ENCODE measurements at places on chromosomes 16 and 17. TPM values are rescaled to one million over a fixed set of nuclear protein-coding genes. Genes with fewer than 3 reads are reported as not detected.

Gene HCRT
- total RNA-seq: not detected

Gene KRTAP1-5
- total RNA-seq: not detected

Gene MFAP4
- total RNA-seq: 92.8 TPM

Gene ABI3
- 11.4 TPM for total RNA-seq

Gene ITGB4
- 19.9 TPM for total RNA-seq

Gene CRAMP1
- 18.4 TPM for total RNA-seq

Gene SPATA22
- 0.45 TPM for total RNA-seq

GRCh38 chr17:28533091-28533807 lies 19.2 kb downstream of the UNC119 start:
- DNase-seq: no peak

- no peak for DNase-seq
These were observed 40.0 kb downstream of the MRM1 start for GRCh38 chr17:36641331-36641876.

DNA sequence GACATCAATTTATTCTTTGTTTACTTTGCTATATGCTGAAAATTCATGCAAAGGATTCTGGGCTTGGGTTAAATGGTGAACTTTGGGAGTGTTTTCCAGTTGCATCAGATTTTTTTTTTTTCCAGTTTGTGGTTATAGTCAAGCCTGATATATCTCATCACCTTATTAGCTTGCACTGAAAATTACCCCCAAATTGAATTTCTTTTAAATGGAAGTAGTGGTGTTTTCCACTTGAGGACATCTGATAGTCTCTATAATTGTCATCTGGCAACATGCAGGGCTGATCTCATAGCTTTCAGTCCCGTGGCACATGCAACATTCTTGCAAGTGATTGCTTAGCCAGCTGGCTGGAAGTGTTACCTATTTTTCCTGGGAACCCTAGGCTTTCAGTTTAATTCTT lies 4.7 kb upstream of the KRTAP3-1 start:
- no peak for DNase-seq

DNA sequence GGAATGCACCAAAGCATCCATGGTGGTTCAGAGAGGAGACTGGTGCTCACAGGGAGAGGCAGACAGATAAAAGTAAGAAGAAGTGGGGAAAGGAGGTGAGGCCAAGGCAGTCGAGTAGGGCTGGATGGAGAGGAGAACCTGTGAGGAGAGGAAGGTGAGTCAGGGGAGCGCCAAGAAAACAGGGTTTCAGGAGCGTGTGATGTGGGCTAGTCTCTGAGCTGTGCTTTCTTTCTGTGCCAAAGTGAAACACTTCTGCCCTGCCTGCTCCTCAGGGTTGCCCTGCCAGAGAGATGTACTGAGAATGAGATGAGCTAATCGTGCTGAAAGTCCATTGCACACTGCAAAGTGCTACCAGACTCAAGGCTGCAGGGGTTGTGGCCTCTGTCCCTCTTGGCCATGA lies 310.7 kb upstream of the CCL2 start:
- DNase-seq: no peak

DNA sequence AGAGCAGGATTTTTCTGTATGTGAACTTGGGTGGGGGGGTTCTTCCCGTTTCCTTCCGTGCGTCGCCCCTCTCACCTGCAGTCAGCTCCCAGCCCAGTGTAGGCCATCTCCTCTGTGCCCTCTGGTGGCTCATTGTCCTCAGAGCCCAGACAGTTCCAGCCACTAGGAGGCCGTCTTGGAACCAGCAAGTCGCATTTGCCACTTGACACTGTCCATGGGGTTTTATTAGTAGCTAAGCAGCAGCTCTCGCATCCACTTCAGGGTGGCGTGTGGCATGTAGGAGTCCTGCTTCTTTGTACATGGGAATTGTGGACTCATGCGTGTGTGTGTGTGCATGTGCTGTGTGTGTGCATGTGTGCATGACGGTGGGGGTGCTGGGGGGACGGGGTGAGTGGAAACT lies 74.0 kb downstream of the SEC14L1 start:
- no peak for DNase-seq

DNA sequence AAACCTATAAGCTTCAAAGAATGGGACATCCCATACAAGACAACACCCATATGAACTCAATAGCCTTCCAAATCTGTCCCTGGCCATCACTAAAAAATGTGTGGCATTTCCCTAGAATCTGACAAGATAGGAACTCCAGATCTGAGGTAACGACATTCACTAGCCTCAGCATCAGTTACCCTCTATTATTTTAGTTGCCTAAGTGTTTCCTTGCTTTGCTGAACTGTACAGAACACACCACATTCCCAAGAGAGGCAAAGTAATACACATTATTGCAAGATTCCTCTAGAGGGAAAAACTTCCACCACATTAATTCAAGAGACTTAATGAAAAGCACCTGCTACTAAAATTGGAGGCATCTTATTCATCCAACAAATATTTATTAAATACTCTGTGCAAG lies 5.0 kb downstream of the LSM12 start:
- no peak for DNase-seq

DNA sequence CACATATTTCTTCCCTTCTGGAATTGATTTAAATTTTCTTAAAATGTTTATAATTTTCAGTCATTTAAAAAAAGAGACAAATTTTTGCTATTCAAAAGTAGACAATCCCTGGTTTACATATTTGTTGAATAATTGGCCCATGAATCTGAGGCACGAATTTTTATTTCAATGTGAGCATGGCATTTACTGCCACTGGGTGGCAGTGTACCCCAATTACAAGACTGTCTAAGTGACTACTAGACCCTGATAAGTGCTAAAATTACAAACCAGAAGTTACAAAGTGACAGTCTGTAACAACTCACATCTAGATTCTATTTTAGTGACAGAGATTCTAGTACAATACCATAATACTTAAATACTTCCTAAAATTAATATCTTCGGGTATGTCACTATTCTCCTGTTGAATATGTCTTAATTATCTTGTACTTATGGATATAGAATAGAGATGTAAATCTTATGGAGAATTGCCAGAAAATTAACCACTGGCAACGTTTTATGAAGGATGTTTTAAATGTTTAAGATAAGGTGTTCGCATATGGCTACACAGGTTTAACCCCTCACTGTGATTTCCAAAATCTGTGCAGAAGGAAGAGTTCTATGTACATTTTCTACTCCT lies 235.8 kb downstream of the MAP2K4 start:
- DNase-seq: peak; percentile 45

DNA sequence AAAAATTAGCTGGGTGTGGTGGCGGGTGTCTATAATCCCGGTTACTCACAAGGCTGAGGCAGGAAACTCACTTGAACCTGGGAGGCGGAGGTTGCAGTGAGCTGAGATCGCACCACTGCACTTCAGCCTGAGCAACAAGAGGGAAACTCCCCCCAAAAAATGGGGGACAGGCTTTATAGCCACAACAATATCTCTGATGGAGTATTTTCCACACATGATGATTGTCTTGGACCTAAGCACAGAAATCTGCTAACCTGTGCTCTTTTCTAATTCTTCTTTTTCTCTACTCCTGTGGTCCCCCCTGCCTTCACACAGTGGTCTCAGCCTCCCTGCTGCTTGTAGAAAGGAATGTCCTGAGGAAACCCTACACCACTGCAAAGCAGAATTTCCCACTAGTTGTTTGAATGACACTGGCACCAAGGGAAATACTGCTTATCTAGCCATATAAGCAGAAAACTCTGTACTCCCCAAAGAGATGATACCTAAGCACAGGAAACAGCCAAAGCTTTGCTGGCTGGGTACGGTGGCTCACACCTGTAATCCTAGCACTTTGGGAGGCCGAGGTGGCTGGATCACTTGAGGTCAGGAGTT lies 117.6 kb downstream of the USP31 start:
- DNase-seq: no peak

- DNase-seq: no peak
These were observed 19.5 kb downstream of the MAP1LC3B start for GRCh38 chr16:87411375-87412271.

- DNase-seq: no peak
These were observed 4.9 kb upstream of the CDH1 start for GRCh38 chr16:68732042-68732680.

- no peak for DNase-seq
These were observed 15.3 kb upstream of the HEXD start for GRCh38 chr17:82402865-82403264.

GRCh38 chr17:21375757-21376080 lies 438 bp upstream of the KCNJ12 start:
- DNase-seq: no peak

- no peak for DNase-seq
These were observed 88.8 kb upstream of the TNRC6C start for GRCh38 chr17:77869665-77870132.

GRCh38 chr17:46943501-46944393 lies 20.8 kb downstream of the GOSR2 start:
- peak; percentile 62 for DNase-seq

DNA sequence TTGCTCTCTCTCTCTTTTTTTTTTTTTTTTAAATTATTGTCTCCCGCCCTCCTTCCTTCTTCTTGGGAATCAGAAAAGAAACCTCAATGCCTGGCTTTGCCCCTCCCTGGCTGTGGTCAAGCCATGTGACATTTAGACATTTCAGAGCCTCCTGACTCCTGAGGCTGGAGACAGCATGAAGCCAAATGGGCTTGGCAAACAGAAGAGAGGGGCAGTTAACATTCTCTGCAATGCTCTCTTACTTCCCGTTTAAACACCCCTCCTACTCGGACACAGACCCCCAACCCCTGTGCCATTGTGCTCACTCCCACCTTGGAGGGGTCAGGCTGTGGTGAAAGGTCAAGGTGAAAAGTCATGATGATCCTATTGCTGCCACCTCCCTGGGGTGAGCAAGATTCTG lies 14.7 kb upstream of the MEOX1 start:
- no peak for DNase-seq

- DNase-seq: peak; percentile 61
These were observed 3.4 kb downstream of the MNT start for GRCh38 chr17:2397247-2398171.

DNA sequence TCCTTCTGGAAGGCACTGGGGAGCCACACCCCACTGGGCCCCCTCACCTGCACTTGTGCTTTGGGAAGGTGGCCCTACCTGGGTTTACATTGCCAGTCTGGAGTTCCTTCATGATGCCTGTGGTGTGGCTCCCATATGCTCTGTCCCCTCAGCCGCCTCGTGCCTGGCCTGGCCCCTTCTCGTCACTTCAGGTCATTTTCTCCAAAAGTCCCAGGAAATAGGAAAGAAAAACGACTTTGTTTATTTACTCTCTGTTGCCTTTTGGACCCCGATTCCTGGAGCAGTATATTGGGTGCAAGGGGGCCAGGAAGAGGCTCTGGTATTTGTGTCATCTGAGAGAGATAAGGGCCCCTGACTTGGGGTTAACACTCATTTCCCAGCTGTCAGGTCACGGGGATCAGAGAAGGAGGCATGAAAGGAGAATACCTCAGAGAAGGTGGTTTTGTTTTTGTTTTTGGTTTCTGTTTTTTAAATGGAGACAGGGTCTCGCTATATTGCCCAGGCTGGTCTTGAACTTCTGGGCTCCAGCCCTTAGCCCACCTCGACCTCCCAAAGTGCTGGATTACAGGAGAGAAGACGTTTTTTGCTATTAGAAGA lies 4.7 kb downstream of the SOCS3 start:
- DNase-seq: peak; percentile 38

DNA sequence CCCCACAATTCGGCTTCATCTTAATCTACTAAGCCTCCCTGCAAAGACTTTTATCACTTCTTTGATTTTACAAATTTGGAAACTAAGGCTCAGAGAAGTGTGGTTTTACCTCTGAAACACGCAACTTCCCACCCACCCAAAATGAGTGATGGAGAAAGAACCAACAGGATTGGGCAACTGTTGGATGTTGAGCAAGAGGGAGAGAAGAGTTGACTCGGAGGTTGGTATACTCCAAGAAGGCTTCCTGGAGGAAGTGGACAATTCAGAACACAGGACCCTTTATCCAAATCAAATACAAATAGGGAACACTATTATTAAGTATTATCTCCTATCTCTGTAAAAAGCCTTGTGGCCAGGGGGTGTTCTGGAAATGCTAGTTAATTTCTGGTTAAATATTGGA lies 323.0 kb downstream of the C16orf95 start:
- DNase-seq: no peak

- DNase-seq: no peak
These were observed 33.6 kb upstream of the RAB11FIP4 start for GRCh38 chr17:31357839-31358394.

DNA sequence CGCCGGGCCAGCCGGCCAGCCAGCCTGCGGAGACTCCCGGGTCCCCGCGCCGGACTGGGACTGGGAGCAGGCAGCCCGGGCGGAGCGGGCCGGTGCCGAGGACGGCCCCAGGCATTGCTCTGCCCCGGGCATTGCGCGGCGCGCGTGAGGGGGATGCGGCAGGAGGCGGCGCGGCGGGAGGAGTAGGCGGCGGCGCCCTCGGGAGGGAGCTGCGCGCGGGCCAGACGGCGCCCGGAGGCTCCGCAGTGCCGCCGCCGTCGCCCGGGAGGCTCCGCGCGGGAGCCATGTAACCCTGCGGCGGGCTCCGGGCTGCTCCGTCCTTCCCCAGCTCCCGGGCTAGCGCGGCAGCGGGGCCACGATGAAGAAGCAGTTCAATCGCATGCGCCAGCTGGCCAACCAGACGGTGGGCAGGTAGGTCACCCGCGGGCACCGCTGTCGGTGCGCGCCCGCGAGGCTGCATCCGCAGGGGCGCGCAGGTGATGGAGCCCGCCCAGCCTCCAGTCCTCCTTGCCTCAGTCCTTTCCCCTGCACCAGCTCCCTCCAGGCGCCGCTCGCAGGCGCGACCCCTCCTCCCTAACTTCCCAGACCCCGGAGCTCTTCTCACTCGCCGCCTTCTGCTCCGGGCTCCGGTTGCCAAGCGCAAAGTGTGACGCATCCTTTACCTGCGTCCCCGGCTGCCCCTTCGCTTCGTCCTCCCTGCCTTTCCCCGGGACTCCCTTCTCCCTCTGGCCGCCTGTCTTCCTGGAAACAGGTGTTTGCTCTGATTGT lies at the start of gene ARHGAP44:
Gene ARHGAP44 (plus strand): TSS at position 18 of the 768 bp plus-strand sequence. CDS start 341 bp downstream, at position 359.
- DNase-seq: peak; percentile 77

DNA sequence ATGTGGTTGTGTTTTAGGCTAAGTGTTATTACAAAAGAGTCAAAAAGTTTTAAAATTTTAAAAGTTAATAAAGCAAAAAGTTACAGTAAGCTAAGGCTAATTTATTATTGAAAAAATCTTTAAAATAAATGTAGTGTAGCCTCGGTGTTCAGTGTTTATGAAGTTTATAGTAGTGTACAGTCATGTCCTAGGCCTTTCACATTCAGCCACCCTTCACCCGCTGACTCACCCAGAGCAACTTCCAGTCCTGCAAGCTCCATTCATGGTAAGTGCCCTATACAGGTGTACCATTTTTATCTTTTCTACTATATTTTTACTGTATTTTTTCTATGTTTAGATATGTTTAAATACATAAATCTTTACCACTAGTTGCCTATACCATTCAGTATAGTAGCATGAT lies 98.5 kb upstream of the RPRML start:
- DNase-seq: no peak

DNA sequence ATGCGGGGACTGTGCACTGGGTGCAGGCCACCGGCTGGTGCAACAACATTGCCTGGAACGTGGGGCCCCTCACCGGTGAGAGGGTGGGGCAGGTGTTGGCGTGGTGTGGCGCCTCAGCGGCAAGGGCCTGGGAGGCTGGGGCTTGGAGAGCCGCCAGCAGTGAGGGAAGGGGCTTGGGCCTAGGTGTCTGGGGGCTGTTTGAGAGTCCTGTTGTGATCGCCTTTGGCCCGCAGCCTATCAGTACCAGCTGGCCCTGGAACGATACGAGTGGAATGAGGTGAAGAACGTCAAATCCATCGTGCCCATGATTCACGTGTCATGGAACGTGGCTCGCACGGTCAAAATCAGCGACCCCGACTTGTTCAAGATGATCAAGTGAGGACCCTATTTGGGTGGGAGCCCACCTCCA lies 2.6 kb upstream of the TMEM88 start:
- peak; percentile 68 for DNase-seq

Measured in right cardiac atrium (tissue), 5 donors.